T1000 (cell line): ENCODE measurements at places on chromosomes 5 and 9.

DNA sequence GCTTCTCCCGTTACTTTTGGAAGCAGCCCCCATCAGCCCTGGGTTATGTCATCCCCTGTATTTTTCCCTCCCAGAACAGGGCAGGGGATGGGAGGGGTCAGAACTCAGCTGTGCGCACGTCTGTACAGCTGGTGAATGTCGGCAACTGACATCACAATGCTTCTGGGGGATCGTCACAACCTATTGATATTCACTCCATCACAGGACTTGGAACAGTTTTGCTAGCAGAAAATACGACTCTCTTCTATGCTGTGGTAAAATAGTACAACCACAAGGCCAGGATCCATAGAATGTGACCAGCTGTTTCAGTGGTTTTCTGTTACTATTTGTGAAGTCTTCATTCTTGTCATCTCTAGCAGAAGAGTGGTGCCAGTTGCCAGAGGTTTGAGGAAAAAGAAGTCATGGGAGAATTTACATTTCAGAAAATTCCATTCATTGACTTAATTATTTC lies 77.1 kb upstream of the KLF4 start:
- DNase-seq: no peak

- no peak for DNase-seq
Measured at GRCh38 chr5:128432913-128433440, 105.1 kb downstream of the FBN2 start.

- DNase-seq: no peak
Measured at GRCh38 chr9:120308495-120308894, 271.5 kb downstream of the CDK5RAP2 start.

DNA sequence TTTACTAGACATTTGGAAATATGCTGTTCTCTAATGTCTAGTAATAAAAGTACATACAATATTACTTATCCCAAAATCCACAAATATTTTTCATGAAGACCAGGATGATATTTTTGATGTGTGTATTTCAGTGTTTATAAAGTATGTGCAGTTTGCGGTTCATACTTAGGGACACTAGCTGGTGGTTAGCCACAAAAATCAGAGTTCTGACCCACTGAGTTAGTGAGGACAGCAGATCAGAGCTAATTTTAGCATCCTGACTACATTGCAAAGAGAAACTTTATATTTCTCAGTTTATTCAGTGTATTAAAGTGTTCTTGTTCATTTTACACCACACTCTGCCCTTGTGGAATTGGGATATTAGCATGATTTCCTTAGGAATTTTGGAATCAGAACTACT lies 655.3 kb downstream of the HTR1A start:
- no peak for DNase-seq

DNA sequence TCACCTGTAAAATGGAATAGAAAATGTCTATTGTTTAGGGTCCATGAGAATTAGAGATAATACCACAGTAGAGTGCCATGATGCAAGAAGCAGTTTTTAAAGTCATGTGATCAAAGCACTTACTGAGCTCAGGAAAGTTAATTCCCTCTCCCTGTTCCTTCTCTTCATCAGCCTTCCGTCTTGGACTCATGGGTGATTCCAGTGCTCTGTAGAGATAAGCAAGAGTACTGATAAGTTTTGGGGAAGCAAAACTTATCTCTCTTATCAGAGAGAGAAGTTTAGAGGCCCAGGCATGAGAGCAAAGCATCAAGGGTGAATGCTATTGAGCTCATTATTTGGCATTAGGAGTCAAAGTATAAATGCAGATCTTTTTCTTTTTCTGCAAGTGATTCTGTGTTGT lies 410.1 kb downstream of the AGTPBP1 start:
- DNase-seq: no peak

- no peak for DNase-seq
Measured at GRCh38 chr9:76629205-76629990, 134.8 kb upstream of the PCA3 start.

- peak; percentile 11 for DNase-seq
Measured at GRCh38 chr9:118000581-118000980, 296.4 kb downstream of the TLR4 start.

DNA sequence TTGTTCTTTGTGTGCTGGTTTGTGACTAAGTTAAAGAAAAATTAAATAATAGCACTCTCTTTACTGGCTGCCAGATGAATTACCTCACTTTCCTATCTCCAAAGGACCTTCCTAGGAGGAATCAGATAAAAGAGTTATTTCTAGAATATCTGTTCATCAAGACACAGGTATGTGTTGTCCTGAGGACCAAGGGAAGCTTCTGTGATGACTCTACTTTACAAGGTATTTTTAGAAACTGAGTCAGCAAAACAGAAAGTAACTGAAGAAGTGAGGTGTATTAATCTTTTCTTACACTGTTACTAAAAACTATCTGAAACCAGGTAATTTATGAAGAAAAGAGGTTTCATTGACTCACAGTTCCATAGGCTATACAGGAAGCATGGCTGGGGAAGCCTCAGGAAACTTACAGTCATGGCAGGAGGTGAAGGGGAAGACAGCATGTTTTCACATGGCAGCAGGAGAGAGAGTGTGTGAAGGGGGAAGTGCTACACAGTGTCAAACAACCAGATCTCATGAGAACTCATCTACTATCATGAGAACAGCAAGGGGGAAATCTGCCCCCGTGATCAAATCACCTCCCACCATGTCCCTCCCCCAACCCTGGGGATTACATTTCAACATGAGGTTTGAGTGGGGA lies 189.2 kb upstream of the DMAC1 start:
- DNase-seq: no peak

GRCh38 chr5:15391704-15392397 lies 108.1 kb upstream of the FBXL7 start:
- no peak for DNase-seq

DNA sequence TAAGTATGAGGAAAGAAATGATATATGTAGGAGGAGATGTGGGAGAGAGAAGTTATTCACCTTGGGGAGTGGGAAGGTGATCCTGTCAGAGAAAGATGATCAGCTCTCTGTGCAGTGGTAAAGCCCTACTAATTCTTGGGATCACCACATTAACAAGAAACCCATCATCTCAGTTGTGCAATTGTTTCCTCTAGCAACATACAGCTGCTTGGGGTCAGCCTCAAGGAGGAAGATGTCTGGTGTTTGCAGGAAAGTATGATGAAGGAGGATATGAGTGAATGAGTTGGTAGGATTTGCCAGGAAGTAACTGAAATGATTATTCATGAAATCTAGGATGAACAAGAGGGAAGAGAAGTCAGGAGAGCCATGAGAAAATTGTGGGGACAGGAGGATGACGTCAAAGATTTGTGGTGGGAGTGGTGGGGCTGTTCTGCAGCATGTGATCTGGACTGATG lies 50.1 kb downstream of the TNFSF8 start:
- no peak for DNase-seq

DNA sequence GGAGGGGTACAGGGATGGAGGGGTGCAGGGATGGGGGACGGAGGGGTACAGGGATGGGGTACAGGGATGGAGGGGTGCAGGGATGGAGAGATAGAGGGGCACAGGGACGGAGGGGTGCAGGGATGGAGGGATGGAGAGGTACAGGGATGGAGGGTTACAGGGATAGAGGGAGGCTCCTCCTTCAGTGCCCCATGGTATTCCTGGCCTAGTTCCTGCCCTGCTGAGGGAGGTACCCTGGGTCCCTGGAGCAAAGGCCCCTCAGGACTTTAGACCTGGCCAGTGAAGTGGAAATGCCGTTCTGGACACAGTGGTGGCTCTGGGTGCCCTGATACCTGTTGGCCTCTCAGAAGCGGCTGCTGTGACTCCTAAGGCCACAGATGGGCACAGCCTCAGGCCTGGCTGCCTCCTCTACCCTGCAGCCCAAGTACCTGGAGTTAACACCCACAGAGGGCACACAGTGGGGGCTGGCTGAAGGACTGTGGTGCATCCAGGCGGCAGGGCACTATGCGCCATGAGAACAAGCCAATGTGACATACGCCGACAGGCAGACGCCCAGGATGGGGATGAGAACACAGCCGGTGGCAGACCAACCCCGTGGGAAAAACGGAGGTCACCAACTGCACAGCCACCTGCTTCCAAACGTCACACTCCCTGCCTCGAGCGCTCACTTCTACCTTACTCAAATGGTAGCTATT lies 8.4 kb downstream of the PTGES2 start:
- DNase-seq: no peak

- DNase-seq: no peak
Measured at GRCh38 chr5:84016085-84016484, 295.4 kb upstream of the HAPLN1 start.

DNA sequence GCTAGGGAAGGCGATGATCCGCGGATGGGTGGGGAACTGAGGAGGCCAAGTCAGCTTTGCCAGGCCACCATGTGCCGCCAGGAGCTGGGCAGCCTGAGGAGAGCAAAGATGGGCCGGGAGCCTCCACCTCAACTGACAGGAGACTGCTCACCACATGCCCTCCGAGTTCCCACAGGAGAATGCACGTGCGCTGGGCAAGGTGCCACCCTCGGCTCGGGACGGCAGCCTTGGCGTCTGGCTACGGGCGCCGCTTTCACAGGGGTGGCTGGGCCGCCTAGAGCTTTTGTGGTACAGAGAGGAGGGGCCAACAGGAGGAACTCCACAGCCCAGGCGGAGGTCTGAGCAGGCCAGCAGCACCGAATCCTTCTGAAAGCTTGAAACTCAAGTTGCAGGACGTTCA lies 5.3 kb upstream of the TBC1D9B start:
- DNase-seq: no peak

DNA sequence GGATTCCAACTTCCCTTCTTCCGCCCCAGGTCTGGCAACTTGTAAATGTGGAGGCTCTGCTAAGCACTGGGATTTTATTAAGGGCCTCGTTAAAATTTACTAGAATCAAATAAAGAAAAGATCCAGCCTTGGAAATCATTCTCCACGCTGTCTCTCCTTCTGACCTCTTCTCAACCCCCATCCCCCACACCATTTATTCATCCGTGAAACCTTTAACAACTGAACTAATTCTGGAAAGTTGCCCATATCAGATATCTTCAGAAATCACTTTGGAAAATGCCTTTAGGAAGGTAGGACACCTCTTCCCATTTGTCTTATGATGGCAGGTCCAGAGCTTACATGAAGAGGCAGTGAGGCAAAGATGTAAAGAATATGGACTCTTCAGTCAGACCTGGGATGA lies 288.5 kb downstream of the SLIT3 start:
- DNase-seq: no peak

DNA sequence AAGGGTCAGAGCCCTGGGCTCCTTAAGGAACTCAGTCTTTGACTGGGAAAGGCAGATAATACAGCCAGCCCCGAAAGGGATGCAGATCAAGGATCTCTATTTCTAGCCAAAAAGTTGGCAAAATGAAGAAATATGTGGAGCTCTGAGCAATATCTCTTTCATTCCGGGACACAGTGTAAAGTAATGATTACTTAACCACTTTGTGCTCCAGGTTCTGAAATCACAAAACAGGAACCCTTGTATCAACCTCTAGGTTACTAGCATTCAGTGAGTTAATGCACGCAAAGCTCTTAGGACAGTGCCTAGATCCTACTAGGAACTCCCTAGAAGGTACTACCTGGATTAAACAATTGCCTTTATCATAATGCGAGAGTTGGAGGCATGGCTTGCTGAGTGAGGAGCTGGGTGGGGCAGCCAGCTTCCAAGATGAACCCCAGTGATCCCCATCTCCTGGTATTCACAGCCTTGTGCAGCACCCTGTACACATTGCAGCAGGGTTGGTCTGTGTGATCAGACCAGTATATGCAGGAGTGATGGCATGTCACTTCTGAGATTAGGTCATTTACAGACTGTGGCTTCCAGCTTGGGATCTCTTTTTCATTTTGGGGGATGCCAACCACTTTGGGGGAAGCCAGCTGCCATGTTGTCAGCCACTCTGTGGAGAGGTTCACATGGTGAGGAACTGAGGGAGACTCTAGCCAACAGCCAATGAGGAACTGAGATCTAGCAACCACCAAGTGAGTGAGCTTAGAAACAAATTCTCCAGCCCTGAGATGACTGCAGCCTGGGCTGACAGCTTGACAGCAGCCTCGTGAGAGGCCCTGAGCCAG lies 103.1 kb upstream of the SLC44A1 start:
- DNase-seq: no peak

- peak; percentile 11 for DNase-seq
Measured at GRCh38 chr5:138110266-138110963, 26.6 kb downstream of the WNT8A start.

- DNase-seq: no peak
Measured at GRCh38 chr5:6048746-6049145, 329.6 kb downstream of the MED10 start.

- DNase-seq: no peak
Measured at GRCh38 chr5:135843571-135844337, 9.3 kb downstream of the SLC25A48 start.

DNA sequence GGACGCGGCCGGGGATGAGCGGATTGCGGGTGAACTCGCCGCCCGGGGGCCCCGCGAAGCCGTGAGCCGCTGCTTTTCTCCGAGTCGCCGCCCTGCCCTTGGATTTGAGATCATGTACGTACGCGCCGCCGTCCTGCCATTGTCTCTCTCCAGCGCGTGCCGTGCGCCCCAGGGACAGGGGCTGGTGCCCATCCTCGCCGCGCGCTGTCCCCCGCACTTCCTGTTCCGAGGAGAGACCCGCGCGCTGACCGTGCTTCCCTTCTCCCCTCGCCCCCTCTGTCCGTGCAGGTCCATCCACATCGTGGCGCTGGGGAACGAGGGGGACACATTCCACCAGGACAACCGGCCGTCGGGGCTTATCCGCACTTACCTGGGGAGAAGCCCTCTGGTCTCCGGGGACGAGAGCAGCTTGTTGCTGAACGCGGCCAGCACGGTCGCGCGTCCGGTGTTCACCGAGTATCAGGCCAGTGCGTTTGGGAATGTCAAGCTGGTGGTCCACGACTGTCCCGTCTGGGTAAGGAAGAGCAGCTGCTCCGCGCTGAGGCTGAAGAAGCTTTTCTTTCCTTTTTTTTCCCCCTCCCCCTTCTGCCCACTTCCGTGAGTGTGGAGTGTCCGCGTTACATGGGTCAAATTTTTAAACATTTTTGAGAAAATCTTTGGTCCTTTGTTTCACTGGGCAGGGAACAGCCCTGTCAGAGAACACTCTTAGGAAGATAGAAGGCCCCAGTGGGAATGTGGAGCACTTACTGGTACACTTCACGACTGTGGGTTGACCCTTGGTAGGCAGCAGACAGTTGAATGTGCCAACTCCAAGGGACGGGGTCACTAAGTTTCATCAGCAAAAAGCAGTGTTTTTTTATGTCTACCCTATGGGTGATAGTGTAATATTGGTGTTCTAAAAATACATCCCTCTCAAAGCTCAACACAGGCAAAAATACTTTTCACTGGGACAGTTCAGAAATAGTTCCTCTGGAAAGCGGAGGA lies 727 bp downstream of the RHOBTB3 start:
- no peak for DNase-seq

- DNase-seq: no peak
Measured at GRCh38 chr9:112140936-112141335, 34.2 kb downstream of the SUSD1 start.

GRCh38 chr9:10050016-10050415 lies 562.8 kb downstream of the PTPRD start:
- DNase-seq: no peak

GRCh38 chr9:16181539-16181938 lies 628.7 kb downstream of the CCDC171 start:
- no peak for DNase-seq

GRCh38 chr5:169083394-169084018 lies 217.4 kb downstream of the SLIT3 start:
- no peak for DNase-seq

GRCh38 chr5:147986134-147986757 lies 77.5 kb upstream of the SPINK5 start:
- DNase-seq: no peak

GRCh38 chr9:5286262-5286661 lies 18.3 kb downstream of the RLN2 start:
- DNase-seq: no peak

- no peak for DNase-seq
Measured at GRCh38 chr9:114392749-114393112, 4.9 kb upstream of the AKNA start.
